Stimulated activated CD4-positive, alpha-beta T cell treated with anti-CD3 and anti-CD28 coated beads, TNF-alpha, amount 100 ng/mL, for 1 hour (primary cell): ENCODE measurements at places on chromosomes 2 and 18.

DNA sequence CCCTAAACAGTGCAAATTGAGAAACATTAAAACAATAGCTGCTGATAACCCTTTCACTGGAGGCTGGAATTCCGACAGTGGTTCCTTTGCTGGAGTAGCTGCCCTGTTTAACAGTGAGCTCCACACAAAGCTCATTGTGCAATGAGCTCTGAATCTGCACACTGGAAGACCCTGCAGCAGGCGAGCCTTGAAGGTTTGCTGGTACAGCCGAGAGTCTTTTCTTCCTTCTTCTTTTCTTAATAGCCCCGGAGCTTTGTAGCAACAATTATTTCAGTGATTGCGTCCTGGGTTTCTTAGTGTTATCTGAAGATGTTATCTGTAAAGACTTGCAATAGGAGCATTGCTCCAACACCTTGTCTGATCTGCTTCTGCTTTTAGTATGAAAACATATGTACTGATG lies 50.8 kb upstream of the CXCR4 start:
- no peak for DNase-seq

DNA sequence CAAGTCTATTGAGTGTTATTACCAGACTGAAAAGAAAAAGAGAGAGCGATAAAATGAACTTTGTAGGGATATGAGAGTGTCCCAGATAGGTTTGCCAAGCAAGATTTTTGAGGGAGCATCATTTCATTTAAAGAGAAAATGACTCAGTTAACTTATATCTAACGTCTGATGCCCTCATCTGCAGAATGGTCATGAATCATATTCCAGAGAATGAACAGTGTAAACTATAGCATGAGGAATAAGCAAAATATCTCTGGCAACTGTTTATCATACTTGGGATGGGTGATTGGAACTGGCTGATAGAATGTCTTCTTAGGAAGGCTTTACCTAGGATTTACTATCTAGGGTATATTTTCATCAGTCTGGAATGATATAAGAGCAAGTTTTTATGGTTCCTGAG lies 289.4 kb downstream of the CMPK2 start:
- no peak for DNase-seq

DNA sequence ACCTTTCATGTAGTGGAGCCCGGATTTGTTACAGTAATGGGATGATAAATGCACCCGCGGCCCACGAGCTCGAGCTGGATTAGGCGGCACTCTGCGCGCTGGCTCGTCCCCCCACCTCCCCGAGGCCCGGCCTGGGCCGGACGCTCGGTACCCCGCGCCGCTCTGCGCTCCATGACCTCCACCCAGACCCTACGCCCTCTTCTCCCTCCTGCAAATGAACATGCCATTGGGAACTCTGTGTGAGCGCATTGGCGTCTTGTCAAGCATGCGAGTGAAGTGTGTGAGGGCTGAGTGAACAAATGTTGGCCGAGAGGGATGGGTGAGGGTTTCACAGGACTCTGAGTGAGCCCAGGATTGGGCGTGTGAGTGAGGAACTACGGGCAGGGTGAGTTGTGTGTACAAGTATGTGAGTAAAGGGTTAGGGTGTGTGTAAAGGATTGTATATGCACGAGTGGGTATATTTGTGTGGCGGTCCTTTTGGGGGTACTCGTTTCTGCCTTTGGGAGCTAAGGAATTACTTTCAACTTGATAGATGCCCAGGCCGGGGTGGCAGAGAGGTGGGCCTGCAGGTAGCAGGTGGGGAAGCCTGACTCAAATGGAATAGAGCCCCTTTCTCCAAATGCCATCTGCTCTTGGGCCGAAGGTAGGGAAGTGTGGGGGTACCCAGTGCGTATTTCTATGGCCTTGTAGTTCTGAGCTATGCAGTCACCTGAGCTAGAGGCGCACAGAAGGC lies 2.9 kb upstream of the EN1 start:
- DNase-seq, result no peak

DNA sequence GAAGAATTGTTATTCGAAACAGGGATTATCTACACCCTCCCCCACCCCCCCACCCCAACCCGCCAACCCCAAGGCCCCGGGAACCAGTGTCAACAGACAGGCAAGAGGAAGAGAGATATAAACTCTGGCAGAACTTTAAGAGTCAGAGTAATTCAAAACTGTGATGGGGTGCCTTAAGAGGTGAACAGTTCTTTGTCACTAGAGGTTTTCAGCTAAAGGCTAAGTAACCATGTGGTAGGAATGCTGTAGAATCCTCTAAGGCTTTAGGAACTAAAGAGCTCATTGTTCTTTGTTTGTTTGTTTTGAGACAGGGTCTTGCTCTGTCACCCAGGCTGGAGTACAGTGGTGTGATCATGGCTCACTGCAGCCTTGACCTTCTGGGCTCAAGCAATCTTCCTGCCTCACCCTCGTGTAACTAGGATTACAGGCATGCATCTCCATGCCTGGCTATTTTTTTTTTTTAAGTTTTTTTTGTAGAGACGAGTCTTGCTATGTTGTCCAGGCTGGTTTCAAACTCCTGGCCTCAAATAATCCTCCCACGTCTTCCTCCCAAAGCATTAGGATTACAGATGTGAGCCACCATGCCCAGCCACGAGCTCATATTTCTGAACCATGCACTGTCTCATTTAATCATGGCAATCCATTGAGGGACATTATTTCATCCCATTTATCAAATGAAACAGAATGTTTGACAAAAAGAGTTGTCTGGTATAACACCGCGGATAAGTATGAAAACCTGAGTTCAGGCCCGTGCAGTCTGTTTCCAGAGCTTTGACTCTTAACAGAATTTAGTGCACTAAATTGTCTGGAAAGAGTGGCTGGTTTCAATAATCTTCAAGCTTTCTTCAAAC lies 20.8 kb upstream of the TMEM17 start:
- no peak for DNase-seq

GRCh38 chr2:126227250-126227649 lies 428.7 kb upstream of the GYPC start:
- no peak for DNase-seq

DNA sequence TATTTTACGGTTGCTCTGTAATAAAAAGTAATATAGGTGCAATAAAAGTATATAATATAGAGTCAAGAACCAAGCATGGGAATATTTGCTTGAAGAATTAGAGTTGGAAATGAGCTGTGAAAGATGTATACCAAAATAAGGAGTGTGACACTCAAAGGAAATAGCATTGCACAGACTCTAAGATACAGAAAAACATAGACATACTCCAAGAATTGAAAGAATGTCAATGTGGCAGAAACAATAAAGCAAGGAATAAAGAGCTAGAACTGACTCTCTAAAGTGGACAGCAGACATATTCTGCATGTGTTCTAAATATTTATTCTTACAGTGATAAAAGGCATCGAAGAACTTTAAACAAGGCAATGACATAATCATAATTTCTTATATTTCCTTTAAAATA lies 561.1 kb upstream of the SETBP1 start:
- DNase-seq, result no peak
